CD4-positive, alpha-beta T cell treated with Interferon gamma for 1 hour (primary cell): ENCODE measurements at places on chromosomes 2 and 18.

- no peak for DNase-seq
Measured at GRCh38 chr2:128727404-128727803, 408.7 kb upstream of the HS6ST1 start.

DNA sequence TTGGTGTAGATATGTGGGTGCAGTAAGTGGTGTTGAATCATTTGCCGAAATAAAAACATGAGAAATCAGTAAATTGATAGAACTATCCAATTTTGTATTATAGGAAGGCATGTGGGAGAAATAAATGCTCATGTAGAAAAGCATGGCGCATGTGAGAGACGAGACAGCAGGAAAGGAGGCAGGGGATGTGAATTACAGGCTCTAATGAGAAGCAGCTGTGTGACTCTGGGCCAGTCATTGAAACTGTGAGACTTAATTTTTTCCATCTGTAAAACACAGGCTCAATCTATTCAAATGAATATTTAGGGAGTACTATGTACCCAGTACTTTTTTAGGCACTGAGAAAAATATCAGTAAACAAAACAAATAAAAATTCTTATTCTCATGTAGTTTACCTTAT, 42.6 kb upstream of the MAP3K20 start:
- DNase-seq = no peak

DNA sequence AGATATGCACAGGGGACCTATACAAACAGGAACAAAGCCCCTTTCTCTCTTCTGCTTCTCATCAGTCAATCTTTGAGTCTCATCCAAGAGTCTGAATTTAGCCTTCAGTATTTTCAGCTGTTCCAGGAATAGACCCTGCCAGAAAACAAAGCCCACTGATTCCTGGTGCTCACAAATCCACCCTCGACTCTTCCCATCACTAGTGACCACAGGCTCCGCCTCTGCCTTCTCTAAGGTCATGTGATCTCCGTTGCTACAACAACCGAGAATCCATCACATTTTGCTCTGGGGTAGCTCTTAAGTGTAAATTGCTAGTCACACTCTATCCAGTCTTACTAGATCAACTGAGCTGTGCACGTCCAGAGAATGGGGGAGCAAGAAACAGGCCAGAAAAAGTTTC, 46.4 kb upstream of the SPTBN1 start:
- no peak for DNase-seq

DNA sequence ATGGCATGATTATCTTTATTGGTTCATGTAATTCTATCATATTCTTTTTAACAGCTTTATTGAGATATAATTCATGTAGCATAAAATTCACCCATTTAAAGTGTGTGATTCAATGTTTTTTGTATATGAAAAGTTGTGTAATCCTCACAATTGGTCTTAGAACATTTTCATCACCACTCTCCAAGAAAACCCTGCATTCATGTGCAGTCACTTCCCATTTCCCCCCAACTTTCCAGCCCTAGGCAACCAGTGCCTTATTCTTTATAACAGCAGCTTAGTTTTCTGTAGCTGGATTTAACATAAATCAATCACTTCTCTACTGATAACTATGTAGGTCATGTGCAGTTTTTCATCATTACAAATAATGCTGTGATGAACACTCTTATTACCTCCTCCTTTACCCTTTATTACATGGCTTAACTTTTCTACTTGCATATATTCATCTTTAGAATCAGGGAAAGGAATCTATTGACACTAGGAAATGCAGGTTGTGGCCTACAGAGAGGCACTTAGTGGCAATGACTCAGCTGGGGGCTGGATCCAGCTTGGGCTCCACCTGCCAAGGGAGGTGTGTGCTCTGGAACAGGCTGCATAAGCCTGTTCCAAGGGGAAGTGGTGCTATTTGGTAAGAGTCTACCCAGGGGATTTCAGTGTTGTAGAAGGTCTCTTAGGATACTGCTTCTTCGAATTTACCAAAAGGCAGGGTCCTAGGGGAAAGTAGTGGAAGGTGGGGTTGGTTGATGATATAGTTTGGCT, 89.1 kb downstream of the ETAA1 start:
- DNase-seq = no peak

DNA sequence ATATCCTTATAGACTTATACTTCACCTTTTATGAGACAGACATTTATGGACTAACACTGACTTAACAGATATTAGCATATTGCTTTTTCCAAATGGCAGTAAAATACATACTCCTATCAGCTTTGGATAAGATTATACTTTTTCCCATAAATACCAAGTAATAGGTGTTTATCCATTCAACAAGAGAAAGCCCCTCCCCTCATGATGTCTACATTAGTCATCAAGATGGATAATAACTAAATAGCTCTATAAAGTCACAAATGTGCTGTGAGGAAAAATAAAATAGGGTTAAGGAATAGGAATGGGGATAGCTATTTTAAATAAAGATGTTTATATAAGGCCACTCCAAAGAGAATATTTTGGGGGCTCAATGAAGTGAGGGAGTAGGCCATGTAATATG, 39.4 kb downstream of the CSRNP3 start:
- DNase-seq = no peak

DNA sequence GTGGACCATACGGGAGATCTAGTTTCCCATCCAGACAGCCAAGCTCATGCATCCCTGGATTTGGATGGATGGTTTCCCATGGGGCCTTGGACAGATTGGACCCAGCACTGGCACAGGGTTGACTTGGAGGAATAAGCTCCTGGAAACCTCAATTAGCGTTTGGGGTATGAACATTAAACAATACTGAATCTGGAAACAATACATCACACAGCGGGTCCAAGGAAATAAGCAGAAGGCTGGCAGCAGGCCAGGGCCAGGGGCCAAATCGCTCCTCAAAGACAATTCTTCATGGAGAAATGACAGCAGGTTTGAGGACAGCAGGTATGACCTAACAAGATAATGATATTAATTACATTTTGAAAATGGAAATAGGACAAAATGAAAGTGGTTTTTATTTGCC, 540.6 kb downstream of the RIT2 start:
- no peak for DNase-seq

- no peak for DNase-seq
Measured at GRCh38 chr2:60958361-60958760, 59.2 kb upstream of the PEX13 start.

DNA sequence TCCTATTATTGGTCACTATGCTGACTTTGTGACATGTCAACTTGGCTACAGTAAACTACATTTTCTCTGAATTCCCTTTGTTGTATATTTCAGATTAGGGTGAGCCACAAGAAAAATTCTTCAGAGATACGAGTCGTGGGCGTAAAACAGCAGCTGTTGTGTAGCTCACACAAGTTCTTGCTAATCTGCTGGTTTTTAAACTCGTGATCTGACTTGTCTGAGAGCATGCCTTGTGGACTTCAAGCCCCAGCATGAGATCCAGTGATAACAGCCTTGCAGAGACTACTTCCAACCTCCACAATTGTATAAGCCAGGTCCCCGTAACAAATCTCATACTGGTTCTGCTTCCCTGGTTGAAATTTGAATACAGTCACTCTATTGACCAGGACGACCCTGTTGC, 259.8 kb upstream of the LYPD1 start:
- no peak for DNase-seq

GRCh38 chr18:37393945-37394609, 171.5 kb downstream of the CELF4 start:
- DNase-seq = no peak

GRCh38 chr2:45782986-45783385, 131.5 kb downstream of the PRKCE start:
- no peak for DNase-seq

DNA sequence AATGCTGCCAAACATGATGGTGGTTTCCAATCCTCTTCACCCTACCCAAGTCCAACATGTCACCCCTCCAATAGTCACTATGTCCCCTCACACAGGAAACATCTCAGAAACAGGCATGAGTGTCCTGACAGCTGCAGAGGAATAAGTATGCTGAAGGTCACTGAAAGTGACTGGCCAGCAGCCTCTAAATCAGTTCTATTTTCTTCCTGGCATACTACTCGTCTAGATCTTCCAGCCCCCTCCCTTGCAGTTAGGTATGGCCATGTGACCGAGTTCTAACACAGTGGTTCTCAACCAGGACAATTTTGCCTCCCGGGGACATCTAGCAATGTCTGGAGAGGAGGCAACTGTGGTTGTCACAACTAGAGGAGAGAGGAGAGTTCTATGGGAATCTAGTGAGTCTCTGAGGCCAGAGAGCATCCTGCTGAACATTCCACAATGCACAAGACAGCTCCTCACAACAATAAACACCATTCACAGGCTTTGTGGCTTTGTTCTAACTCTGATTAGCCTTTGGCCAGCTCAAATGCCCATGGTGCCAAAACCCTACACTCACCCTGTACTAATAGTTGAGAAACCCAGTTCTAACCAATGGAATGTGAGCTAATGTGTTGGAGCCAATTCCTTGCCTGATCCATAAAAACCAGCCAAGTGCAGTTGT, 12.6 kb upstream of the ID2 start:
- no peak for DNase-seq

DNA sequence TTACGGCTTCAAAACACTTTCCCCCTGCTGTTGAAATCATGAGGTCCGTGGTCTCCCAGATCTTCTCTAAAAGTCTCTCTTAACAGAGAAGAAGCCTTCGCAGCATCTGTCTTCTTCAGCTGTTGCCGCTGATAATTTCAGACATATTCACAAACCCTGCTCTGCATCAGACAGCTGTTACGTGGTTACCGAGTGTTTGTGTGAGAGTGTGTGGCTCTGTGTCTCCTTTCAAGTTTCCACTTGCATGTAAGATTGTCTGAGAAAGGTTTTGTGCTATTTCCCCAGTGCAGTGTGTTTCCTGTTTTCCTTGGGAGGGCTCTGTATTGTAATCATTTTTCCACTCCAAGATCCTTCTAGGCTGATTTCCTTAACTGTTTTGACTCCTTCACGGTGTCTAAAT, 32.8 kb downstream of the MAIP1 start:
- DNase-seq = no peak

- no peak for DNase-seq
Measured at GRCh38 chr2:36123995-36124394, 231.6 kb upstream of the CRIM1 start.

DNA sequence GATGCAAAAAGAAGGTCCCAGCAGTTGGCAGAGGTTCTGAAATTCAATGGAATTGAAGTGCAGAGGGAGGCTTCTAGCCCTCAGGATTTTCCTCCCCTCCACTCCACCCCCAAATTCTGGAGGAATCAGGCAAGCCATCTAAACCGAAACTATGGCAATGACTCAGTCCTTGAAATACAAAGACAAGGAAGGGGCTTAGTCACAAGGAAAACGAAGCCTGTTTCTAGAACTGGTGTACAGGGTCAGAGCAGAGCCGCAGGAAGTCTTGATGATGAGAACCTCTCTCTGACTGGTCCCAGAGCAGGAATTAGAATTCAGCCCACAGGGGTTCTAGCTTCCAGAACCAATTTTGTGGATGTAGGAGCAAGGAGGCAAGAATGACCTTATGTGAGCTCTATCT, 111.7 kb upstream of the SCN1A start:
- DNase-seq = no peak

GRCh38 chr2:128607911-128608506, 289.3 kb upstream of the HS6ST1 start:
- no peak for DNase-seq

- no peak for DNase-seq
Measured at GRCh38 chr2:138514173-138514572, 12.6 kb downstream of the SPOPL start.

- no peak for DNase-seq
Measured at GRCh38 chr18:9710037-9710436, 1.9 kb downstream of the RAB31 start.

GRCh38 chr2:239129147-239129920, 271.5 kb downstream of the HDAC4 start:
- DNase-seq = no peak

DNA sequence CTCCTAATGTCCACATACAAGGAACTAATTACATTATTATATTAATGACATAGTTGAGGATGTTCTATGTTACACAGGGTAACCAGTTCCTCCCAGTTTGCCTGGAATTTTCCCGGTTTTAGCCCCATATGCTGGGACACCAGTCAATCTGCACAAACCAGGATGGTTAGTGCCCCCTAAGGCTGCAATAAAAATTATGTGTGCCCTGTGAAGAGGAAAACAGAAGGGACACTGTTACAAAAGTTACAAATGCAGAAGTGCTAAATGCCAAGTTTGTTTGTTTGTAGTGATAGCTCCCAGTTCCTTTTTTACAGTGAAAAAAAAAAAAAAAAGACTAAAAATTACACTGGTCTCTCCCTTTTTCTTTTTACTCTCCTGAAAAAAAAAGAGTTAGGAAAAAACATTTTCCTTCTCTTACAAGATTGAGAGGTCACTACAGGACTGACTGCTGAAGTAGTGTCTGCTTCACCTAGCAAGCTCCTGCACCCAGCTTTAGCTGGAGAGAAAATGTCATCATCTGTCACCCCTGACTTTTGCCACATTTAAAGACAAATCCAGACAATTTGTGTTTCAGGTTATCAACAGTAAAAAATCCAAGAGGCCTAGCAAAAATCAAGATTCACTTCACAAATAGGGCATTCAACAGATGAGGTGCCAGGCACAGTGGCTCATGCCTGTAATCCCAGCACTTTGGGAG, 3.2 kb downstream of the ANKRD44 start:
- no peak for DNase-seq

GRCh38 chr2:240567872-240568677, at the start of gene RNPEPL1:
Gene RNPEPL1 (plus strand): TSS chr2:240568484. CDS start chr2:240568587, 103 bp downstream.
- peak; percentile 41 for DNase-seq

DNA sequence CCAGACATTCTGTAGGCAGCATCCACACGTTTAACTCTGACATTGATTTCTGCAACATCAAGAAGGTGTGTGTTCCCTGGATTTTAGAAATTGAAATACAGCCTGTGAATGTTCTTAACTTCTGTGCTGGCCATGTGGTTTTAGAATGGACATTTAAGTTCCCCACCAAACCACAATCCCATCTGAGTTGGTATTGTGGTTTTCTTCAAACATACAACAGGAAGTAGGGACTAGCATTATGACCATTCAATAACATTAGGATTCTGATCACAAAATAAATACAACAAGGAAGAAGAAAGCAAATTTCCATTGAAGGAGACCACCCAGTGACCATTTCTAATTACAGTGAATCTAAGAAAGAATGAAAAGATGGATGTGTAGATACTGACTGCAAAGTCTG, 51.2 kb downstream of the MAP3K20 start:
- no peak for DNase-seq

GRCh38 chr2:190535586-190535985, 1.1 kb upstream of the NEMP2 start:
- no peak for DNase-seq

- DNase-seq = no peak
Measured at GRCh38 chr2:51812138-51812866, 780.4 kb upstream of the NRXN1 start.

DNA sequence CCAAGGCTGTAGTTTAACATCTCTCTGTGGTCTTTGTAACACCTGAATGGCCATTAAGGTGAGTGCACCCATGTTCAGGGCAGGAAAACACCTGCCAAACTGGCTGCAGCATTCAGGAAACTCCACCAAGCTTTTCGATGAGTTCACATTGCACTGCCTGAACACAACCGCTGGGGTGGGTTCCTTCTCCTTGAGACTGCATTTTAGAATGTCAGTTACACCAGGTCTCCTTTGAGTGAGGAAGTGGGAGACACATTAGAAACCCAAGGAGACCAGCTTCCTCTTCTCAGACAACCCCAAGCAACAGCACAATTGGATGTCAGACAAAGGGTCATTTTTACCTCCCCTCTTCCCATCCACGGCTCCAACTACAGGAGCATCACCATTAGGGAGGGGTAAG, 35.2 kb downstream of the CYRIA start:
- peak; percentile 33 for DNase-seq

- DNase-seq = no peak
Measured at GRCh38 chr2:67613227-67613626, 216.1 kb downstream of the ETAA1 start.

GRCh38 chr2:147679191-147679954, 165.5 kb upstream of the ACVR2A start:
- DNase-seq = no peak
